GM12892 (cell line): ENCODE measurements at places on chromosomes 2 and 18.

DNA sequence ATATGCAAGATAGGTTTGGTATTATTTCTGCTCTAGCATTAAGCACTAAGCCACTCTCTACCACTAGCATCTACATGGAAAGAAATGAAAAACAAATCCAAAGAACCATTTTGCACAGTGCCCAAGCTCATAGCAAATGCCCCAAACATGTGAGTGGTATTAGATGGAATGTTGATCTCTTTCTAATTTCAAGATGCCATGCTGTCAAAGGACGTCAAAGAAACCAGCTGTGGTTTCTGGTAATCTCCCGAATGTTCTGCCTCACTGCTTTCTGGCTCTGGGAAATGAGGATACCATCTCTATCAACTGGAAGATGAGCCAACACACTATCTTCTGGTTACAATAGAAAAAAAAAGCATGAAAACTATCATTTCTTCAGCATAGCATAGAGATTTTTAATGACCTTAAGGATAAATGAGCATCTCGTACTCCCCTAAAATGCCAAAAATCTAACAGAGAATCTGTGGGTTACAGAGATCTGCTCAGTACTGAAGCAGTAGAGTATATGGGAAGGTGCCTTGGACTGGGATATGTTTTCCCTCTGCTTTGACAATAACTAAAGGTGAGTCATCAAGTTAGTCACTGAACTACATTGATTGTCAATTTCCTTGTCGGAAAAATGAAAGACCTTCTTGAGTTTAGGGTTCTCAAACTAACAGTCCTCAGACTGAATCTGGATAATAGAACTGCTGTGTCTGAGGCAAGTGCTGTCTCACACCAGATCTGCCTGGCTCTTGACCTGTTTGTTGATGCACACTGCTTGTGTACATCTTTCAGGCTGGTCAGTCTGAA is 244.8 kb upstream of the NCKAP5 start:
- DNase-seq, result no peak

- DNase-seq, result no peak
Measured at GRCh38 chr2:208001924-208002323, 23.4 kb downstream of the PLEKHM3 start.

GRCh38 chr2:15986644-15987043 is 46.3 kb downstream of the MYCN start:
- DNase-seq, result no peak

DNA sequence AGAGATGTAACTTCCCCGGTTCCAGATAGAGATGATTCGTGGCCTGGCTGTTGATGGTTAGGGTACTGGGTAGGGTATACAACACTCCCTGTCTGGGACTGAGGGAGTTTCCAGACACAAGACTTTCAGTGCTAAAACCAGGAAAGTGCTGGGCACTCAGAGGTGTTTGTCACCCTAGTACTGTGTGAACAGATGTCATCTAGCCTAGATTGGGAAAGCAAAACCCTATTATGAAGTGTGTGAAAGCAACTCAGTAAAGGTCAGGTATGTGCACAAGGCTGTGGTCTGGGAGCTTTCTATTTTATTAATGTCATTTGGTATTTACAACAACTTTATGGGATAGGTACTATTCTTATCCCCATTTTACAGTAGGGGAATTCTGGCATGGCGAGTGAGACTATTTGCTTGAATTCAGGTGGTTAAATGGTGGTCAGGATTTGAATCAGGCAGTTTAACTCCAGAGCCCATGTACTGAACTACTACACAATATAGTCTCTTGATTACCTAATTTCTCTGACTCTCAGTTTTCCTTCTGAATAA is 2.6 kb downstream of the BZW1 start:
- no peak for DNase-seq

GRCh38 chr2:131410173-131410572 is 46.2 kb upstream of the RAB6D start:
- no peak for DNase-seq

GRCh38 chr2:29942711-29943110 is 21.3 kb upstream of the ALK start:
- no peak for DNase-seq

DNA sequence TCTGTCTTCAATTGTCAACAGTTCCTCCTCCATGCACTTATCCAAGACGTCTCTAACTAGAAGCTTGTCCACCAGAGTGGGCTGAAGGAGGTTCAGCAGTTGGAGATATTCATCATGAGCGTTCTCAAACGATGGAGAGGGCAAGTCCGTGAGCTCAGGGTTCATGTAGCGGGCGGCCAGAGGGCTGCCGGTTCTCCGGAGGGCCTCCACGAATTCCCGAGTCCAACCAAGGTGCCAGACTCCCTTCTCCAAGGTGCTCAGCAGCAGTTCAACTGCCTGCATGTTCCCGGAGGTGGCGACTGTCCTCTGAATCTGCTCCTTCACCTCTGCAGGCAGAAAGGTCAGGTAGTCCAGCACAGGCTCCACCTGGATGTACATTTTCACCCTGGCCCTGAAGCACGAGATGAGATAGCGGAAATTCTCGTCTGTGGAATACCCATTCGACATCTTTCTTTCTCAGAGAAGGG is 590 bp downstream of the IFIH1 start:
- DNase-seq, result no peak

GRCh38 chr2:152814475-152815030 is 96.1 kb downstream of the ARL6IP6 start:
- no peak for DNase-seq

GRCh38 chr2:134462275-134462674 is 208.4 kb downstream of the MGAT5 start:
- DNase-seq, result no peak

DNA sequence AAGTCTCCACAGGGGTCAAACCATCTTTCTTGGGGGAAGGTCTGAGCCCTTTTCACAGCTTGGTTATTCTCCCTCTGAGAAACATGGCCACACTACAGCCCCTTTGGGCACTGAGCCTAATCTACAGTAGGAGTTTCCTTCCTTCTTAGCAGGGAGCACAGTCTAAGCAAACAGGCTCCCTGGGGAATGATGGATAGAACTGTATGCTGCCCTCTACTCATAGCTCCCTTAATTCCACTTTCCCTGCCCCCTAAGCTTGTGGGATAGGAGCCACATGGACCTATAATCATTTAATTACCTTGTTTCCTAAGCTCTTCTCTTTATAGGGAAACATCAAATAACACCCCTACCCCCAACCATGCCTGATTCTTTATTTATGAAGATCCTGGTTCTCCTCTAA is 442.1 kb upstream of the MEX3C start:
- no peak for DNase-seq

DNA sequence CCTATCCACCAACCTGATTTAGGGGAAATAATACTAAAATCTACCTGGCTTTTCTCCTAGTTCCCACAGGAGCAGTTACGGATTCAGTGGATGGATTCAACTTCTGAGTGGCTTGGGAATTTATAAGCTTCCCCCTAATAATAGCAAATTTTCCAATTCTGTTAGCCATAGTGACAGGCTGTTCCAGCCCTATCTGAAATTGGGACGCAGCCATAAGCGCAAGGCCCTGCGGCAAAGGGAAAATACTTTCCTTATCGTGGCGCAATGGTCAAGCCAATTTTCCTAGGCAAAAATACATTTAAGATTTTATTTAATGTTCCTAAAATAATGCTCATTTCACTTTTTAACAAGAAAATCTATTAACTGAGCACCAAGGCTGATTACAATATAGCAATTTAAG is 49.7 kb downstream of the CDH2 start:
- DNase-seq, result no peak

- DNase-seq, result no peak
Measured at GRCh38 chr2:174971868-174972781, 33.1 kb downstream of the CHN1 start.

DNA sequence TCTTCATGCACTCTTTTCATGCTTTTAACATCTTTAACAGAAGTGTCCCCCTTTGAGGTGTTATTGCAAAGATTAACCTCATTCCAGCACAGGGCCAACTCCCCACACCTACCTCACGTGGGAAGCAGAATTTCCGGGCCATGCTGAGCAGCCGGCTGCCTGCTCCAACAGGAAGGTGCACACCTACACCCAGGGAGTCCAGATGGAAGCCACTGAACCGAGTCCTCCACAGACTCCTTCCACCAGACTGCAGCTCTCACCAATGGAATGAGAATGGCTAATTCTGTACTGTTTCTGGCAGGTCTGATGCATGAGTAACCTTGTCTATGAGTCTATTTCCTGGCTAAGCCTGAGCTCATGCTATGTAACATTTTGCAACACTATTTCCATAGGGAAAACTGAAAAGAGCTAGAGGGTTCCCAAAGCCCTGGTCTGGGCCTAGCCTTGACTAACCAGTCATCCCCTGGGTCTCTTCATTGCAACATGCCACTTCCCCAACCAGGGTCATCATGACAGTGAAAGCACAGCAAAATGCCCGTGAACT is 11.0 kb downstream of the ERFE start:
- no peak for DNase-seq

DNA sequence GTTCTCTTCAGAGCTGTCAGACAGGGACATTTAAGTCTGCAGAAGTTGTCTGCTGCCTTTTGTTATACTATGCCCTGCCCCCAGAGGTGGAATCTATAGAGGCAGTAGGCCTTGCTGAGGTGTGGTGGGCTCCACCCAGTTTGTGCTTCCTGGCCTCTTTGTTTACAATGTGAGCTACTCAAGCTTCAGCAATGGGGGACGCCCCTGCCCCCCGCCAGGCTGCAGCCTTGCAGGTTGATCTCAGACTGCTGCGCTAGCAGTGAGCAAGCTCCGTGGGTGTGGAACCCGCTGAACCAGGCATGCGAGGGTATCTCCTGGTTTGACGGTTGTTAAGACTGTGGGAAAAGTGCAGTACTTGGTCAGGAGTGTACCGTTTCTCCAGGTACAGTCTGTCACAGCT is 24.0 kb upstream of the PAIP2B start:
- DNase-seq, result no peak

DNA sequence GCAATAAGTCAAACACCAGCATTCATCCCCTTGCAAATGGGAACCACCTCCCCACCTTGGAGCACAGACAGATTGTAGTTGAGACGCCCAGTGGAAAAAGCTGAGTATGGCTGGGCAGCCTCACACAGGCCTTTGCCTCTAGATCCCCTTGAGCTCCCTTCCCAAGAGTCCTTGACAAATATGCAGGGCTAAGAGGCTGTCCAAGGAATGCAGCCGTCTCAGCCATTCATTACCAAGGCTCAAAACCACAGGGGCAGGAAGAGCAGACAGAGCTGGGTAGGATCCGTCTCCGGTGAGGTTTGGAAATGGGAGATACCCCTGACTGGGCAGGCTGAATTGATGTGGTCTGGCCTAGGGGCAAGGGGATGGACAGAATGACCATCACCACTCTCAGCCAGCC is 557.1 kb downstream of the TNS1 start:
- DNase-seq, result no peak

DNA sequence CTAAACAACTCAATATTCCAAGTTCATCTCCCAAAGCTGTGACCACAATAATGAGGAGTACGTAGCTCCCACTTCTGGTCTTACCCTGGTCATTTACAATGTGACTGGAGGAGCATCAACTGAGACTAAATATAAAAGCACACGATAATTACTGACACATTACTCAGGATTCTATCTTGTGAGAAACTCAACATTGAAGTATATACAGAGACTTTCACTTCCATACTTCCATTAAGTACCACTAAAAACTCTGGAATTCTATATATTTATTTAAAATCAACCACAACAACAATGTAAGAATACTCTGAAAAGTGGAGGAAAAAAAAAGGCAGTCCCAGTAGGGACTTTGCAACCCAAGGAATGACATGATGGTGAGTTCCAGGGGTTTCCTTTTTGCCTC is 61.4 kb downstream of the XDH start:
- DNase-seq, result no peak

- DNase-seq, result no peak
Measured at GRCh38 chr18:47531717-47532116, 280.3 kb upstream of the SKOR2 start.

GRCh38 chr2:219165058-219165911 is 4.5 kb downstream of the SLC23A3 start:
- no peak for DNase-seq

- no peak for DNase-seq
Measured at GRCh38 chr2:119531292-119531691, 7.0 kb upstream of the SCTR start.

DNA sequence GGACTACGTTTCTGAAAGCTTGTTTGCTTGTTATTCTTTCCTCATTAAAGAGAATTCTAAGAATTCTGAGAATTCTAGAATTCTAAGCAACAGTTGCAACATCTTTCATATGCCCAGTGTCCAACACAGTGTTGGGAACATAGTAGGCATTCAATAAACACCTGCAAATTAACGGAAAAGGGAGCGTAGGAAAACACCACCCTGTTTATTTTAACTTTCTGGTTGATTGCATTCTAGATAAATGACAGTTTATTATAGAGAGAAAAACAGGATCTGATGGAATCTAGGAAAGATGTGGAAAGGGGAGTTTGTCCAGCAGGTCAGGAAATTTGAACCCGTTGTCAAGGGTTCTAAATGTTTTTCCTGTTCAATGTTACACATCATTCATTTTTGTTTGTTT is 24.2 kb upstream of the EFEMP1 start:
- no peak for DNase-seq

DNA sequence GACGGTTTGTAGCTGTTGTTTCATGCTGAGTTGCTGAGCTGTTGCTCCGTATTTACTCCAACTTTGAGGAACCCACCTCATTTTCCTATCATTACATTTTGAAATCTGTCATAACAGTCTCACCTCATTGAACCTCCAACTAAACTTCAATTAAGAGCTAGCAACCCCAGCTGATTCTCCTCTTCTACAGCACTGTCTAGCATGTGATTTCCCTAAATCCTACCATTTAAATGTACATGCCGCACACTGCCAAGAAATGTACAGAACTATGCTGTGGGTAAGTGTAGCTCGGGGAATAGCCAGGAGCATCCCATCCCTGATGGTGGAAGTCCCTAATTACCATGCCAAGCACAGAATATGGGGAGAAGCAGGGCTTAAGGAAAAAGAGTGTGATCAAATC is 299.9 kb downstream of the AFF3 start:
- no peak for DNase-seq

GRCh38 chr2:37837628-37838328 is 87.3 kb upstream of the RMDN2 start:
- DNase-seq, result no peak

DNA sequence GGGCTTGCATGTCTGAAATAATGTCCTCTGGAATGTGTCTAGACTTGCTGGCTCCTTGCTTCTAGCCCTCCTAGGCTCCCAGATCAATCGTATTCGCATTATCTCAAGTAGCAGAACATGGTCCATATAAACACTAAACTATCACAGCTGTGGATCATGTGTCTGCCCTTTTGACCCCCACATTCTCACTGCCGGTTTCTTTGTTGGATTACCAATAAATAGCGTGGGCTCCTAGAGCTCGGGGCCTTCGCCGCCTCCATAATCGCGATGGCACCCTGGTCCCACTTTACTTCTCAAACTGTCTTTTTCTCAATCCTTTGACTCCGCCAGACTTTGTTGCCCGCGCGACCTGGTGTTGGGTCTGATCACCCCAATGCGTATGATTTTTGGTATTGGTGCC is 6.3 kb upstream of the SCYGR8 start:
- DNase-seq, result no peak

GRCh38 chr2:108314586-108315296 is 26.0 kb downstream of the SULT1C2 start:
- no peak for DNase-seq

- DNase-seq, result no peak
Measured at GRCh38 chr18:56042915-56043536, 455.0 kb upstream of the TCF4 start.

GRCh38 chr2:10357193-10358169 is 54.8 kb downstream of the HPCAL1 start:
- DNase-seq, result no peak
